ENCODE measurements at places on chromosomes 7 and 10.

DNA sequence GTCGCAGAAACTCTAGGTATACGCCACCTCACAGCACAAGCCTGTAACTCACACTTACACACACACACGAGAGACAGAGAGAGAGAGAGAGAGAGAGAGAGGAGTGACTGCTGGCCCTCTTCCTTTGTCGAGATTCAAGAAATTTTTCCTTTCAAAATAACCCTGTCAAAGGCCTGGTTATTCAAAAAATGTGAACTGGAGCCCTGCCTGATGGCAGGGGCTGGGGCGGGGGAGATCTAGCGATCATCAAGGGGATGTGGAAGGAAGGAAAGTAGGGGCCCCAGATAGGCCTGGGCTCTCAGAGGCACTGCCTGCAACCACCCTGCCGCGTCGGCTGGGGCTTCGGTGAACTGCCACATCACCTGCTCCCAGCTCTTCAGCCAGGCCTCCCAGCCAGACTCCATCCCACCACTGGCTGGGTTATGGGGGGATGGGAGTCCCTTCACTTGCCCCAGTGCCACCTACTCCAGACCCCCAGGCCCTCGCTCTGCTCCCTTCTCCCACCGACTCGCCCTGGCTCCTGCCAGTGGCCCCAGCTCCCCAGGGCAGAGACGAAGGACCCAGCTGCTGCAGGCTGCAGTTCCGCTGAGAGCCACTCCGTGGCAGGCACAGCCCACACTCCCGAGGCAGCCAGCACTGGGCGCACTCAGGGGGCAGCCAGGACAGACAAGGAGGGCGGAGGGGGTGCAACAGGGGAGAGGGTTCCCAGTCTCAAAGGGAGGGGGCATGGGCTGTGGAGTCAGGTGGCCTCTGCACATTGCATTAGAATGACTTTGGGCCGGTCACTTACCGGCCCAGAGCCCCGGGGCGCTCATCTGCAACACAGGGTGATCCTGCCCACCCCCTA, 15.3 kb downstream of the KCNH2 start:
- peak; percentile 65 for DNase-seq

DNA sequence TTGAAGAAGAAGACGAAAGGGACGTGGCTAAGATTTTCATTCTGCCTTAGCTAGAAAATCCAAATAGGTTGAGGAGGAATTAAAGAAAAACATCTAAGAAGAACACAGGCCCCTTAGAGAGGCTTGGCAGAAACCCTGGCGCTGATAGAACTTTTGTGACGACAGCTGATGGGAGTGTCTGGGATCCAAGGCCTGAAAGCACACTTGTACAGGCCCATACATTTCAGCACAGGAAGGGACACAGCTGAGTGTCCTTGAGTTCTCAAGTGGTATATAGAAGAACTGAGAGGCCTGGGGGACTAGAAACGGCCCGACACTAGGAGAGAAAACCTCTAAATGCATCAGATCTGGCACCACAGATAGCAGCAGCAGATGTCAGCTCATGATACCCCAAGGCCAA, 39.5 kb downstream of the PRPS1L1 start:
- DNase-seq = no peak

- DNase-seq = no peak
Measured at GRCh38 chr7:159105832-159106811, 38.5 kb downstream of the VIPR2 start.

DNA sequence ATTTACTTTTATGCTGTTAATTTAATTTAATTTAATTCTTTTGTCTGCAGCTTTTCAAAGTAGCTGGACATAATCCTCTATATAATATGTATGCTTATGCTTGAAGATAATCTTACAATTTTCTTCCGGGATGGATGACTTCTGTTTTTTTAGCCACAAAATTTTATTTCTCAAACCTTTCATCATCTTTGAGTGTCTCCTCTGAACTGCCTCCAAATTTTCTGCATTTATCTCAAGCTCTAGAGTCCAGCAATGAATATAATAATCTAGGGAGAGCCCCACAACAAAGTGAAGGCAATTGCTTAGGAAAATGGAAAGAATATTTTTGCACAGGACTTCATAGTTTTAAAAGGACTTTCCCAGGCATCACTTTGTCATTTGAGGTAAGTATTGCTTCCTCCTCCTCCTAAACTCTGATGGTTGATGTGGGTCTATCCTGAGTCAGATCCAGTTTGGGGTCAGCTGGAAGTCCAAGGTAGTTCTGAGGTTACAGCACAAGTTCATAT, 53.7 kb upstream of the FAM3C start:
- DNase-seq = no peak

DNA sequence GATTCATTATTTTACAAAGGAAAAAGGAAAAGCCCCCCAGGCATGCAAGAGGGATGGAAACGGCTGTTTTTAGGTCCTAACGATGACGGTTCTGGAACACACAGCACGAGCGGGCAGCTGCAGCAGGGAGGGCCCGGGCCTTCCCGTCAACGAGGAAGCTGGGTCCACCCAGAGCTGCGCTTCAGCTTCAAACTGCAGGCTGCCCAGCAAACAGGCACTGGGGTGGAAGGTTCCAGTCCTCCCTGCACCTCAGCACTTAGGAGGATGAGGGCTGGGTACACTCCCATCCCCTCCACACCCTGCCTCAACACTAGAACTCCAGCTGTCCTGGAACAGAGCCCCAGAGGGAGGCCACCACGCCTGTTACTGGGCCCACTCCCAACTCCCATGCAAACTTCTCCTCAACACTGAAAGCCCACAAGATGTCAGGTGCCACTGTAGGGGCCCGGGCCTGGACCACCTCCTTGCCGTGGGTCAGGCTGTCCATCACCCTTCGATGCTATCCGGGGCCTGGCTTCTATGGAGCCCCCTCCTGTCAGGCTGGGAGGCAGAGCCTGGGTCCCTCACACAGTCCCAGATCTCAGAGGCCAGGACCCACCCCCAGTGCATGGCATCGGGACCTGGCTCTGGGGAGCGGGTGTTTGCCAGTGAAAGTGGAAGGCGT, 33.0 kb downstream of the PAPOLB start:
- DNase-seq = no peak

- no peak for DNase-seq
Measured at GRCh38 chr7:48637382-48637781, 287.0 kb upstream of the CDC14C start.

GRCh38 chr7:128974241-128974934, 36.7 kb downstream of the IRF5 start:
- DNase-seq = no peak

DNA sequence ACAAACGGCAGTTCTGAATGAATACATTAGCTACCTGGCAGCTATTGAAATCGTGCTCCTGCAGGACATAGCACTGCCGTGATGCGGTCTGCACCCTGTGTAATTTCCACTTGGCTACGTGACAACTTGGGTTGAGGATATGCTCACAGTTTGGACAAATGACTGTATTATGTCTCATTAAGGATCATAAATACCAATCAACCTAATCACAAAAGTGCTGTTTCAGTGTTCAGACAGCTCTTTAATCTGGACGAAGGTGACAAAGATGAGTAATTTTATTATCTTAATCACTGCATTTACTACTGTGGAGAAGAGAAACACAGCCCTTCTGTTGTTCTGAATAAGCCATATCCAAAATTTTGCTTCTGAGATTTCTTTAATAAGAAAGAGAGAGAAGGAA, 210.8 kb upstream of the PFKP start:
- no peak for DNase-seq

GRCh38 chr10:79096514-79096913, 27.7 kb downstream of the ZMIZ1 start:
- DNase-seq = no peak

DNA sequence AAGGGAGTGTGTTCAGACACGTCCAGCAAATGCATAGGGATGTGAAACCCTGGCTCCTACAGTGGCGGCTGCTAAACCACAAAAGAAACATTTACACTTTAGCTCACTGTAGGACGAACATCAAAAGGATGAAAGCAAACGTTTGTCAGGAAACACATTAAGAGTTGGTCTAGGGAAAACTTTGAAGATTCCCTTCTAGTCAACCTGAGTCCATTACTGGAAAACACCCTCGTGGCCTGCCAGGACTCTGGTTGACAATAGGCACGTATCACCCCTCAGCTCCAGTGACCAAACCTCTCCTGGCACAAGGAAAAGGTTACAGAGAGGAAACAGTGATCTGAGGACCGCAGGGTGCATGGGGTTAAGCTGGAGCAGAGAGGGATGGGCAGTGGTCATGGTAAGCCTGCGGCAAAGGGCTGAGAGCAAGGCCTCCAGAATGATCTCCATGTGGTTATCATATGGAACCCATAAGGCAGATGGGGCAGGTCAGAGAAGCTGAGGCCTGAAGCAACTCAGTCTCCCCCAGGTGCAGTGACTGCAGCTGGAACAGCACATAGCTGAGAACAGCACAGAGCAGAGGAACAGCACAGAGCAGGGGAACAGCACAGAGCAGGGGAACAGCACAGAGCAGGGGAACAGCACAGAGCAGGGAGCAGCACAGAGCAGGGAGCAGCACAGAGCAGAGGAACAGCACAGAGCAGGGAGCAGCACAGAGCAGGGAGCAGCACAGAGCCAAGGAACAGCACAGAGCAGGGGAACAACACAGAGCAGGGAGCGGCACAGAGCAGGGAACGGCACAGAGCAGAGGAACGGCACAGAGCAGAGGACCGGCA, 49.9 kb downstream of the CHST15 start:
- no peak for DNase-seq

- no peak for DNase-seq
Measured at GRCh38 chr7:98295467-98296192, 14.1 kb downstream of the BRI3 start.

DNA sequence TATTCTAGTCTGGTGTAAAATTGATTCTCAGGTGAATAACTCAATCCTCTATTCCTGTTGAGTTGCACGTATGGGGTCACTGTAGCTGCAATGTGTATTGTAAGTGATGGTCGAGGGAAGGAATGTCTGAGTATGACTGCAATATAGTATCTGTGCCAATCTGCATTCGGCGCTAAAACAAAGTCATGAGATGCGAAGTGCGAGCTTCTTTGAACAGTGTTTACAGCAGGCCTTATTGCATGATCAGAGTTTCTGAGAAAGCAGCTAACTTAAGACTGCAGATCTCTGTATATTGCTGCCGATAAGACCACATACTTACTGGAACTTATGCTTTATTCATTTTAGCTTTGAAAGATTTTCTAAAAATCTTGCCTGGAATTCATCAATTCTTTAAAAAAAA, 341.7 kb upstream of the BMPER start:
- DNase-seq = no peak

- DNase-seq = no peak
Measured at GRCh38 chr7:24992314-24992713, 12.3 kb upstream of the OSBPL3 start.

DNA sequence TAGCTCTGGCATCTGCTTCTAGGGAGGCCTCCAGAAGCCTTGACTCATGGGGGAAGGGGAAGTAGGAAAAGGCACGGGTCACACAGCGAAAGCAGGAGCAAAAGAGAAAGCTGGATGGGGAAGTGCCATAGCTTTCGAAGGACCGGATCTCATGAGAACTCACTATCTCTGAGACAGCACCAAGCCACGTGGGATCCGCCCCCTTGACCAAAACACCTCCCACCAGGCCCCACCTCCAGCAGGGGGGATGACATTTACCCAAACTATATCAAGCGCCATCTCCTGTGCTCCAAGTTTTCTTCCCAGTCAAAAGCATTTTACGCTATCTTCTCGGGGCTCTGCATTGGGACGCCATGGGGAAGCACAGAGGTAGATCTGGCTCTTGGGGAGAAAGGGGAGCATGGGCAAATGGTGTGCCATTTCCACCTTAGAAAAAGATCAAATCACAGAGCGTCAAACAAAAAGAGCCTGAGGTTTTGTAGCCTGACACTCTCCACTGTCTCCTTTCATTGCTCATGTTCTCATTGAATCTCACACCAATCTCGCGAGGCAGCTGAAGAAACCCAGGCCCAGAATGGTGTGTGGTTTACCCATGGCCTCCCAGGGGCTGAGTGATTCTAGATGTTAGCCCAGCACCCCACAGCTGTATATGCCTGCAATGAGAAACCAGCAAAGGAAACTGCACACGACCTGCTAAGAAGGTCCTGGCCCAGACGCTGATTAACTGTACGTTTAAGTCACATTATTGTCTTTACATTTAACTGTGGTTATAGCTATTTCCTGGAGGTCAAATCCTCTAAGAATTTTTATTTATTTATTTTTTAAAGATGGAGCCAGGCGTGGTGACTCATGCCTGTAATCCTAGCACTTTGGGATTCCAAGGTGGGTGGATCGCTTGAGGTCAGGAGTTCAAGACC, 8.1 kb upstream of the OLAH start:
- no peak for DNase-seq

DNA sequence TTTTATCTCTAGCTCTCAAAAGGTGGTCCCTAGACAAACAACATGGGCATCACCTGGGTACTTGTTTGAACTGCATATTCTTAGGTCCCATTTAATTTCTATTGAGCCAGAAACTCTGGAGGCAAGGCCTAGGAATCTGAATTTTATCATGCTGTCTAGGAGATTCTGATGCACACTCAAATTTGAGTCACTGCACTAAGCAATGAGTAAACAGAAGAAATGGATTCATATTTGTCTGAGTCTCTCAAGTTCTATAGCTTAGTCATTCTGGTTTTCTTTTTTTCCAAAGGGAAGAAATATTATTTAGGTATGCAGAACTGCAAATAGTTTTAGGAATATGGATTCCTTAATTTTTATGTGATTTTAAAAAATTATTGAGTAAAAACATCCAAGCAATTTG, 185.5 kb downstream of the SEMA3A start:
- no peak for DNase-seq

GRCh38 chr10:44968500-44969400, 9.1 kb downstream of the RASSF4 start:
- peak; percentile 51 for DNase-seq

DNA sequence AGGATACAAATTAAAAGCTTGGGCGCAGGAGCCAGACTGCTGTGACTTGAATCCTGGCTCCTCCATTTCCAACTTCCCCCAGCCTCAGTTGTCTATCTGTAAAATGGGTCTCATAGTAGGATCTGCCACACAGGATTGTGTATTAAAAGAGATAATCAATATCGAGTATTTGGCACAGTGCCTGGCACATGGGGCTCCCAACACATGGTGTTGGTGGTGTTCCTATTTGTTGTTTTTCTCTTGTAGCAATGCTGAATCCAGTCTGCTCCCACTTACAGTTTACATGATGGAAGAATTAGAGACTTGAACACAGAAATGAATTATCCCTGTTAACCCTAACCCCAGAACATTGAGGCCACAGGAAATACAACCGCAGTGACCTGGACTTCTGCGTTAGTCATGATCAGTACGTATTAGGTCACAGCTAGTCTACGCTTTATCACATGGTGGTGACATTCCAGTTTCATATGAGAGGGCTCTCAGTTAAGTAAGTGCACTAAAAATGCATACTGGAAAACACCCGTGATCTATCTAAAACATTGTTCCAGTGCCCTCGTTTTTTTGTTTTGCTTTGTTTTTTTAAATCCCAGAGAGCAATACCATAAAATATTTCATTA, 169.5 kb upstream of the KLF14 start:
- DNase-seq = peak; percentile 50

DNA sequence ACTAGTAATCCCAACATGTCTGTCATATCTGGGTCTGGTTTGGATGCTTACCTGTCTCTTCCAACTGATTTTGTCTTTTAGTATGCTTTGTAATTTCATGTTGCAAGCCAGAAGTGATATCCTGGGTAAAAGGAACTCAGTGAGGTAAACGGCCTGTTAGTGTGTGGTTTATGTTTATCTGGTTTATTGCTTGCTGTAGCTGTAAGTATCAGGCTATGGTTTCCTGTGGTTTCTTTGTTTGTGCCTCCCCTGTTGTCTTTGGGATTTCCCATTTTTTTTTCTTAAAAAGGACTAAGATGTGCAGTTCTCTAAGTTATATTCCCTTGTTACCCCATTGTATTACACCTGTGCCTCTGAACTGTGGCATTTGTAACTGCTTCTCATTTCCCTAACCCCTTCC, 323.5 kb upstream of the POM121L12 start:
- DNase-seq = no peak
